Right cardiac atrium (tissue), 5 donors: ENCODE measurements at places on chromosomes 7 and 10. TPM values are rescaled to one million over a fixed set of nuclear protein-coding genes. Genes with fewer than 3 reads are reported as not detected.

TRPV5 gene
- not detected for total RNA-seq

AOC1 gene
- not detected for total RNA-seq

HEPACAM2 gene
- total RNA-seq = not detected

DNA sequence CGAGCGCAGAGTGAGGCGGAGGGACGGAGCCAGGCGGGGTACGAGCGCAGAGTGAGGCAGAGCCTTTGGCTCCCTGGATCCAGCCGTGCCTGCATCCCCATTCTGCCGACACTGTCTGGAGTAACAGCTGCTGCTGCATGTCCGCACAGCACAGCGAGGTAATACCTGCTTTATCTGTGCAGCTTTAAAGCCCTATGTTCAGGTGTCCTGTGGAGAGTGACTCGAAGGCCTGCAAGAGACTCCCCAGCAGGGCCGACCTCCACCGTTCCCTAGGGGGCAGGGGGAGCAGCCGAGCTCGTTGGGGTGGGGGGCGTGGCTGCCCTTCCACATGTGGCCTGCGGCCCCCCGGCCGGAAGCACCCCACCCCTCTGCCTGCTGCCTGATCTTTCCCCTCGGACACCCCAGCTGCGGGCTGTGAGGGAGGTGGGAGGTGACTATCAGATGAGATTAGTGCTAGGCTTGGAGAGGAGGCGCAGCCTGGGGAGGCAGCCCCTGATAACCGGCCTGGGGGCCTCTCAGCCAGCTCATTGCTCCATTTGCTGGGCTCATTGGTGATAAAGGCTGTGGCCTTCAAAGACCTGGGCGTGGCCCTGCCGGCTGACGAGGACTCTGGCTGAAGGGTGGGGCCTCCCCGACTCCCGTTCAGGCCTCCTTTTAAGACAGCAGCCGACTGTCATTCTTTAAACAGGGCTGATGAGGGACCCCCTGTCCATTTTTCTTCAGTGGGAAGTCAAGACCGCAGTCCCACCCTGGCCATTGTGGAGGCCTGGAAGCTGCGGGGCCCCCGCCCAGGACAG lies 8.0 kb downstream of the VENTX start:
- DNase-seq = no peak

- peak; percentile 89 for DNase-seq
Measured at GRCh38 chr10:73887294-73888039, 13.1 kb upstream of the CAMK2G start.

GRCh38 chr10:78784546-78784945 lies 284.2 kb upstream of the ZMIZ1 start:
- no peak for DNase-seq
